GM12892 (cell line): ENCODE measurements at places on chromosomes 1 and 21.

- no peak for DNase-seq
Measured at GRCh38 chr21:45888386-45889009, 93.1 kb upstream of the COL6A1 start.

DNA sequence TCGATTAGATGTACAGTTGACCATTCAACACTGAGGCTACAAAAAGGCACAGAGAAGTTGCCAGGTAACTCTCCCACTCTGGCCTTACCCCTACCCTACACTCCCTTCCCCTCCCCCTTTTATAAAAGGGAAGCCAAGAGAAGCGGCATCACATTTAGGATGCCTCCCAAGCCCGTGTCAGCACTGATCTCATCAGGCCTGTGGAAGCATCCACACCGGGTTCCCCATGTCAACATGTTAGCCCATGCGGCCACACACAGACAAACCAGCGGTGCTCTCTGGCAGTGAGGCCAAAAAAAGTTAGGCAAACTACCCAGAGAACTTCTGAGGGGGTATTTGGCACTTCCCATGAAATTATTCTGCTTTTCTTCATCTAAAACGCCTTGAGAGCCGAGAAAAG is 29.9 kb downstream of the BCAR3 start:
- DNase-seq: no peak

DNA sequence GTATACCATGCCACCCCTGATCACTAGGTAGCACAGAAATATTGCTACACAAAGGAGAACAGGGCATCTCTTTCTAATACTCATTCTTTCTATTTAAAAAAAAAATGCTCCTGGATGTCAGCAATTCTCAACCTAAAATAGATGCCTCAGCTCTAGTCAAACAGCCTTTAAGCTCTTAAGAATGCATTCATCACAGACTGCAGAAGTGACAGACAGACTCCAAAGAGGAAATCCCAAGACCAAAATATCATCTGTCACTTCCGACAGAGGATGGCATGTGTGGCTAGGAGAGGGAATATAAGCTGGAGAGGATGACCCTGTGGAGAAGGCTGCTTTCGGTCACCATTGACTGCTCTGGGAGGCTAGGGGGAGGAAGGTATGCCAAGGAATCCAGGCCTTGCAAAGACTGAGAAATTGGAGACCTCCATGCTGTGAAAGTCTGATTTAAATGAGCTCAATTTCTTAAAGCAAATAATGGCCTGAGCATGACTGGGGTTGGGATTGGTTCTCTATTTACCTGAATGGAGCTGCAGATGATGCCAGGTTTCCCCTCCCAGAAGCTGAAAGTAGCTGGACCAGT is 277.4 kb downstream of the BRINP2 start:
- no peak for DNase-seq

DNA sequence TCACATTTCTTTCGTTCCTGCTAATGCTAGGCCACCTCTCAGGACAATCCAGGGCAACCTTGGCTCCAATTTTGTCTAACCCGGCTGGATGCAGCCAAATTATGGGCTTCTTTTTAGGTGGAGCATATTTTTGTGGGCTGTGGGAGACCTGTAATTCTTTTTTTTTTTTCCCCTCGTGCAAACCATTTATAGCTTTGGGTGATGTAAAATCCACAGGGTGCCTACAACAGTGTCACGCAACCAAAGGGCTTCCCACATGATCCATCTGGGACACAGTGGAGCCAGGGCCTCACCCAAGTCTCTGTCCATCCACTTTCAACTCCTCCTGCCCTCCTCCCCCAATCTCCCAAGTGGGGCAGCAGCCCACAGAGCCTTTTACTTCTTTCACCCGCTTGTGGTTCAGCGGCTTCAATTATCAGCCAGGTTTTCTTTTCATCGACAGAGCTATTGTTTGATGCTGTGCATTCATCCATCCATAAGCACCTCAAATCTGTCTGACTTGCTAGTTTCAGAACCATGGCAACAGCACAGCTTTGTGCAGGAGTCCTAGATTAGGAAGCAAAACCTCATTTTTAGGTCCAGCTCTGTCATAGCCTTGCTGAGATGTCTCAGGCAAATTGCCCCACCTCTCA is 10.0 kb upstream of the OVAAL start:
- DNase-seq: no peak

GRCh38 chr1:198161718-198162090 is 4.9 kb downstream of the NEK7 start:
- DNase-seq: no peak

DNA sequence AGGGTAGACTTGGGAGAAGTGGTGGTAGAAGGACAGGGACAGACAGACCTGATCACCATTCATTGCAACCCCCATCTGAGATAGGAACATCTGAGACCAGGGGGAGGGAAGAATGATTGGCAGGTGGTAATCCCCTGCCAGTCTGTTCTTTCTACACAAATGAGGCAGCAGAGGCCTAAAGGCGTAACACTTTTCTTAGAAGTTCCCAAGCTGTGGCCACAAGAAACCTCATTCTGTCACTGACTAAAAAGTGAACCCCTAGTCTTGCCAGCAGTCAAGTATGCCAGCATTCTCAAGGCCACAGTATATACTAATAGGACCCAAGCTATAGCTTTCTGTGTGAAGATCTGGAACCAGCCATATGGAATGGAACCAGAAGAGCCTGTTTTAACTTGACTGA is 638.0 kb downstream of the KCNT2 start:
- no peak for DNase-seq

- DNase-seq: no peak
Measured at GRCh38 chr1:28582248-28582615, 9.8 kb upstream of the RAB42 start.

DNA sequence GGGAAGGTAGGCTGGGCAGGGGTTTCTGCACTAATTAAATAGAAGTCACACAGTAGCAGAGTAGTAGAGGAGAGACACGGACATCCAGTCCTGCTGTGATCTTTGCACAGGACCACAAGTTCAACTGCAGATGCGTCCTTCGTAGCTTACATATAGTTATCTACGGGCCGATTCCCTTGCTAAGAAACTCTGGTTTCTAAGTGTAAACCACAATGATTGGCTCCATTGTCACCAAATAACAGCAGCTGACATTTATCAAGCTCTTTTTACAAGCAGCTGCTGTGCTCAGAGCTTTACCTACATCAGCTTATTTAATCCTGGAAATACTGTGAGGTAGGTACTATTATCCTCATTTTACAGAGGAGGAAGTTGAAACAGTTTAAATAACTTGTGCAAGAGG is 3.1 kb downstream of the SLC45A3 start:
- DNase-seq: no peak

DNA sequence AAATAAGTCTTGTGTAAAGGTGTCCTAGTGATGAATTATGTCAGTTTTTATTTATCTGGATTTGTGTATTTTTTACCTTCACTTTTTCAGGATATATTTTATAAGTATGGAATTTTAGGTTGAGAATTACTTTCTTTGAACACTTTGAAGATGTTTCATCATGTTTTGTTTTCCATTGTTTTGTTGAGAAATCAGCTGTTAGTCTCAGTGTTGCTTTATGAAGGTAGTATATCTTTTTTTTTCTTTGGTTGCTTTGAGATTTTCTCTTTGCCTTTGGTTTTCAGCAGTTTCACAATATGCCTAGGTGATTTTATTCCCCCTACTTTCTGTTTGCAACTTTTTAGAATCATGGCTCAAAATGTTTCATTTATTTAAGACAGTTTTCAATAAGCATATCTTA is 48.8 kb upstream of the PRKACB start:
- DNase-seq: no peak

DNA sequence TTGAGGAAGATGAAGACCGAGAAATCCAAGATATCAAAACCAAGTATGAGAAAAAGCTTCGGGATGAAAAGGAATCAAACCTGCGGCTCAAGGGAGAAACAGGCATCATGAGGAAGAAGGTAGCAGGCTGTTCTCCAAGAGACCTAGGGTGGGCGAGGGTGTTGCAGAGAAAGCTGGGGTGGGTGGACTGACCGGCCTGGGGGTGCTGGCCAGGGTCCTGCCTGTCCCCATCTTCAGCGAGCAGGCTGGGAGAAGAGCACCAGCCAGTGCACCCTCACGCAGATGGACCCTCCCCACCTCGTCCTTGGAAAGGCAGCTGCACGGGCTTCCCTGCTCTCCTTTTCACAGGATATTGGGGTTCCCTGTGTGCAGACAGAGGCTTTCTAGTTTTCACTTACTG is 46.9 kb upstream of the TMEM125 start:
- DNase-seq: no peak

DNA sequence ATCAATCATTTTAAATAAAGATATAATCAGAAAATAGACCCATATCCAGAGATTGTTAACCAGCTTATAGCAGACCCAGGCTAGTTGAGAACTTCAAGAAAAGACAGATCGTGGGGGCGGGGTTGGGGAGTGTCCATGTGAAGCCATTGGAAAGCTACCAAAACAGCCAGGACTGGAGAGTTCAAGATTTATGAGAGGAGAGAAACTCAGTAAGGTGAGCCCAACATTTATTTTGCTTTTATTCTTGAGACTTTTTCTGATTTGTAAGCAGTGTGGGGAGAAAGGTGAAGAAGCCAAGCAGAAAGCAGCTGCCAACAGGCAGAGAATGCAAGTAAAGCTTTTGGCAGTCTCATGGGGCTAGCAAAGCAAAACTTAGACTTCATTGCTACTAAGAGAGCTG is 179.9 kb downstream of the VPS13D start:
- DNase-seq: no peak

GRCh38 chr1:29515170-29515955 is 279.0 kb downstream of the PTPRU start:
- DNase-seq: no peak

DNA sequence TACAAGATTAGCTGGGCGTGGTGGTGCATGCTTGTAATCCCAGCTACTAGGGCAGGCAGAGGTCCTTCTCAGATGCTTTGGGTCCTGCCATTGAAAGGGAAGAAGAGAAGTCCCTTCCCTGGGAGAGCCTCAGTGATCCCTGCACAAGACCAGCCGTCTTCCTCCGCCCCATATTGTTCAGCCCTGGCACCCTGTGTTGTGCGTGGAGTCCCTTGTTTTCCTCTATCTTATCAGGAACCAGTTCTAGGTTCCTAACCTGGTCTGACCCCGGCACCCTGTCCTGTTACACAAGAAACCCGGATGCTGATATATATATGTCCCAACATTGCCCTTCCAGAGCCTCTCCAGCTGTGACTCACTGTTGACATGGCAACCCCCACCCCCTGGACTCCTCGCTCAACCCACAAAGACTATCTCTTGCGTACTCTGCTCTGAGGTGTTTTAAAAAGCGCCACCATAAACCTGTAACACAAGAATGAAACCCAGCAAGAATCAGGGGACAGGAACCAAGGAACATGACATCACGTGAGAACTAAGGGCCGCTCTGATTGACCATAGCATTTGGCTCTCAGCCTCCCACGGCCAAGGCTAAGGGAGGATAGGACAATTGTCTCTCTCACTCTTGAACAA is 4.8 kb downstream of the MX2 start:
- no peak for DNase-seq

GRCh38 chr21:16821588-16821987 is 691.3 kb upstream of the CXADR start:
- DNase-seq: no peak

DNA sequence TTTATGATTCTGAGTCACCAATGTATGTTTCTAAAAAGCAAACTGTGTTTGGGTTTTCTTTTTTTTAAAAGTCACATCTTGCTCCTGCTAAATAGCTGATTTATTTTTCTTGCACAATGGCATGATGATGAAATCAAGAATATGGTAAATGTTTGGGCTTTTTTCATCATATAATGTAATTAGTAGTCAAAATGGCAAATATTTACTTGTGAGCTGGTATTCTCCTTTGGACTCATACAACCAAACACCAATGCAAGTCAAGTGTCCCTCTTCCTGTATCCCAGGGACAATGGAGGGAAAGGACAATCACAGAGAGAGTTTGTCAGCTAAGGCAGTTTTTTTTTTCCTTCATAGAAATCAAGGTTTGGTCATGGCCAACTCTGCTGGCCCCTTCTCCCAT is 94.6 kb upstream of the RALGPS2 start:
- DNase-seq: no peak

DNA sequence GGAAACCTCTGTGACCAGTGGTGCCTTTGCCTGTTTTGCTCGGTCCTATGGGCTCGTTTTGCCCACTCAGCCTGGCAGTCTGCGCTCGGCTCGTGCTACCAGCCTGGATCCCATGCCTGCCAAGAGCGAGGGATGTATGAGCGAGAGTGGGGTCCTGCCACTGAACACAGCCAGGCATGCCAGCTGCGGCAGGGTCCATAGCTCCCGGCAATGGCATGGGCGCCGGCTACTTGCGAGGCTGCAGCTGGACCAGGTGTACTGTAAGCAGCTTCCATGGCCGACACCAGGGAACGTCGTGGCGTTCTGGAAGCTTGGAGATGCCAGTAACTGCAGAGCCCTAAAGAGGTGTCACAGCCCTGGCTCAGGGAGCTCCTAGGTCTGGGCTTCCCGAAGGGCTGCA is 22.4 kb upstream of the TGFB2 start:
- no peak for DNase-seq

DNA sequence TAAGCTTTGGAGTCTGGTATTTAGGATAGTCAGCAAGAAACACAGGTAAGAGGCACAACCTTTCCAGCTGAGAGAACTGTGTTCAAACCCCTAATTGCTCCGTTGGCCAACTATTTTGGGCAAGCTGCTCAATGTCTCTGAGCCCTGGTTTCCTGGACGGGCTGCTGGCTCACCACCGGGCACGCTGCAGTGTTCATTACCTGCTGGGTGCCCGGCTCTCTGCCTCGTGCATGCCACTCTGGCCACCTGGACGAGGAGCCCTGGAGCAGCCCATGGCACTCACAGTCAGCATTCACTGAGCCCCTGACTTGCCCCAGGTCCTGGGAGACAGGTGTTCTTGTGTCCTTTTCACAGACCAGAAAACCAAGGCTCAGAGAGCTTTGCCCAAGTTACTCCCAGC is 51.0 kb downstream of the DMRTB1 start:
- no peak for DNase-seq

DNA sequence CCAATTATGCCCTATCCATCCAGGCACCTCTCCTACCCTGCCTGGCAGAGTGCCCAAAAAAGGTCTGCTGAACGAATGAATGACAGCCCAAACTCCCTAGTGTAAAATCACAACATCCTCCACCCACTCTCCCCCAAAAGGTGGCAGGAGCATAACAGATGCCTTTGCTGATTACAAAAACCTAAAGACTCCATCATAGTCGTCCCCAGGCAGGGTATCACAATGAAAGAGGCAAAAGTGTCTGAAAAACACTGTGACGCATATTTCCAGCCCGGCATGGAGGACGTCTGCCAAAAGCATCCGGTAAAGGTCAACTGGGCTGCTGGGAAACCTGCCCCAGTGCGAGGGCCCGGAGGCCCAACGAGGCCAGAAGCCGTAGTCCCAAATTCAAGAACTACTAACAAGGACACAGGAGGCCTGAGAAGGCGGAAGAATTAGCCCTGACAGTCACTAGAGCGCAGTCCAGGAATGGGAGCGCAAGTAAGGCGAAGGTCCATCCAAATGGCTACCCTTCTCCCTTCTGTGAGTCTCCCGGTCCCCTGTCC is 576 bp downstream of the SMIM12 start:
- DNase-seq: no peak

- no peak for DNase-seq
Measured at GRCh38 chr1:98937347-98937746, 67.3 kb downstream of the PLPPR5 start.

GRCh38 chr1:172704001-172704400 is 45.1 kb downstream of the FASLG start:
- no peak for DNase-seq

GRCh38 chr1:10767282-10767681 is 29.2 kb downstream of the CASZ1 start:
- no peak for DNase-seq

- no peak for DNase-seq
Measured at GRCh38 chr1:48223366-48224240, 1.1 kb downstream of the SLC5A9 start.

- DNase-seq: no peak
Measured at GRCh38 chr1:30418061-30418938, 305.1 kb downstream of the MATN1 start.
